HEK293T (cell line): ENCODE measurements at places on chromosomes 3 and 15.

GRCh38 chr15:68405378-68406250 is 26.3 kb downstream of the ITGA11 start:
- DNase-seq = no peak

GRCh38 chr3:15331606-15332404 is 581 bp downstream of the SH3BP5 start:
- peak; percentile 25 for DNase-seq

DNA sequence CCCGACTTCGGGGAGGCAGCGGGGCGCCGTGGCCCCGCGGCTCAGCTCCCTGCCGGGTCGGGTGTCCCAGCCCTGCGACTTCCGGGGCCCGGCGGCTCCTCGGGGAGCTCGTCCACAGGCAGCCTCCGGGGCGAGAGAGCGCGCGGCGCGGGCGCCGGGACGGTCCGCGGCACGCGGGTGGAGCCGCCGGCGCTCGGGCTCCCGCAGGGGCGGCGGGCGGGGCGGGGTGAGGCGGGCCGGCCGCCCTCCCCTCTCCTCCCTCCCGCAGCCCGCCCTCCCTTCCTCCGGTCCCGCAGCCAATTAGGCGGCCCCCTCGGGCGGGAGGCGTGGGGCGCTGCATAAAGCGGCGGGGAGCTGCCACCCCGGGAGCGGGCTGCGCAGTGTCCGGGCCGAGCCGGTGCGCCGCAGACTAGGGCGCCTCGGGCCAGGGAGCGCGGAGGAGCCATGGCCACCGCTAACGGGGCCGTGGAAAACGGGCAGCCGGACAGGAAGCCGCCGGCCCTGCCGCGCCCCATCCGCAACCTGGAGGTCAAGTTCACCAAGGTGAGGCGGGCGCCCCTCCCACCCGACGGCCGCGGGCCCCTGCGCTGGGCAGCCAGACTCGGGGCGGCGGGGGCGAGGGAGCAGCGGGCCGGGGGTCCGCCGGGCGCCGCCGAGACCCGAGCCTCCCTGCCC is at the start of gene ALDH1A3:
ALDH1A3 (plus strand) TSS at position 368 of the 675 bp plus-strand sequence; CDS start at position 445, 77 bp downstream.
- peak; percentile 75 for DNase-seq

DNA sequence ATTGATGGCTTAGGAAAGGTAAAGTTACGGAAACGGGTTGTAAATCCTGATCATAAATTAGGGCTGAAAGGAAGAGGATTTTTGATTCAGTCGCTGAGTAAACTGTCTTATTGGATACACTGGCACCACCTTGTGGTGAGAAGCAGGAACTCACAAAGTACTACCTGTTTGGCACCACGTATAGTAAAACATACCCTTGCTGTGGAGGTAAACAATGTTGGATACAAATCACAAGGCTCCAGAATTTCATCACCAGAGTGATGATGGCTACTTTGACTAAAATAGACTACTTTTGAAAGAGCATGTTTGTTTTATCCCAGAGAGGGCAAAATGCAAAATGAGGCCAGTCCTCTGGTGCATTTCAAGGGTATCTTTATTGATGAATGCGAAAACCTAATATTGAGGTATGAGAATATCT is 216.9 kb downstream of the IGSF11 start:
- peak; percentile 54 for DNase-seq

DNA sequence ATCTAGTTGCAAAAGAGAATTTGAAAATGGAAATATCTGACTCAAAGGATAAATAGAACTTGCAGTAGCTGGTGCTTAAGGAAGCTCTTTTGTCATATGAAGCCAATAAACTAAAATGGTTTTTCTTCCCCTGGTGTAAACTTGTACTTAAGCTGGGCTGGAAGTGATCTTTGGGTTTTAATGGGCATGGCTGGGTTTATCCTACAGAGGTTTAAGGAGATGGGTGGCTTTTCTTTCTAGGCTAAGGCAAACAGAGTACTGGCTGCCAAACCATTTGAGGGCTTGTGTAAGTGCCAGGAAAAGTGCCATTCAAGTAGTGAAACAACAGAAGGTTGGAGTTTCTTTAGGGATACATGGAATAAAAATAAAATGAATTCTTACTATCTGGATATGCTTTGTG is 12.1 kb upstream of the UTS2B start:
- no peak for DNase-seq

DNA sequence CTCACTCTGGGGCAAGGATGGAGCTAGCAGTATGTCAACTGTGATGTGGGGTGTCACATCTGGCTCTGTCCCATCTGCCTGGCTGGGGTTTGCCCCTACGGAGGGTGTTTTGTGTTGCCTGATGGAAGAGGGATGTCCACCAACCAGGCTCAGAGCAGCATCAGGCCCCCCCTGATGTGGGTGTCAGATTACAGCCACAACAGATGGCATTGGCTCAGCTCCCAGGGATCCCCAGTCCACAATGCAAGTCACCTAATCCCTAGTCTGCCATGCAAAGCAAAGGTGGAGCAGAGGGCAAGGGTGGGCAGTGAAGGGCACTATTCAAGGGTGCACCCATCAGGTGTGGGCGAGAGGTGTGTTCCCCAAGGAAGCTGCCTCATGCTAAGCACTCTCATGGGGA is 48.9 kb upstream of the AMOTL2 start:
- DNase-seq = no peak

GRCh38 chr3:105367406-105368213 is 901 bp downstream of the ALCAM start:
- peak; percentile 14 for DNase-seq

DNA sequence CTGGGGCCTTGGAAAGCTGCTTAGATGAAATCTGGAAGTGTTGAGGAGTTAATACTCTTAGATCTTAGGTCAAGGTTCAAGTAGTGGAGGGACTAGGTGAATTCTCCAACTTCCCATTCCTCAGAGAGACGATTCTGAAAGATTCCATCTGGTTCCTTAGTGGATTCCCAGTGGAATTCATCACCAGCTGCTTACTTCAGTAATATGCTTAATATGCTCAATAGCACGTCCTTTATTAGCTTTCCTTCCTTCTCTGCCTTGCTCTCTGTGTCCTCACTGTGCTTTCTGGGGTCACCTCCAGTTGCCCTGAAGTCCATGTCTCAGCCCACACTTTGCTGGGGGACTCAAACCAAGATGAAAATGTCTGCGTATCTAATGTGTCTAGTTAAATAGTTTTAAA is 31.0 kb downstream of the CEP63 start:
- DNase-seq = no peak

DNA sequence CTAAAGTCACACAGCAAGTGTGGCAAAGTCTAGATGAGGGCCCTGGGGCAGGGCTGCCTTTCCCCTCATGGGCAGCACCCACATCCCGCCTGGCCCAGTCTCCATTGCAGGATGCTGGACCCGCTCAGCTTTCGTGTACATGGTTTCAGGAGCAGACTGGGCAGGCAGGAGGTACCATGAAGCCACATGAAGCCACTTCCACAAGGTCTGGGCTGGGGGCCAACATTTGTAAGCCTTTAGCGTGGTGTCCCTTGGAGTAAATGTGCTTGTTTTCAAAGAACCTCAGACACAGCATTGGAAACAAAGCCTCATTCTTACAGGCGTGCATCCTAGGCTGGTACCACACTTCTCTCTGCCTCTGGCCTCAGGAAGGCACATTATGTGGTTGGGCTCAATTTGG is 34.5 kb downstream of the UMPS start:
- no peak for DNase-seq

- no peak for DNase-seq
Measured at GRCh38 chr15:73751511-73751898, 1.6 kb downstream of the INSYN1 start.

GRCh38 chr3:81277853-81278252 is 483.6 kb downstream of the GBE1 start:
- DNase-seq = no peak

- no peak for DNase-seq
Measured at GRCh38 chr3:89795506-89795905, 688.1 kb downstream of the EPHA3 start.

DNA sequence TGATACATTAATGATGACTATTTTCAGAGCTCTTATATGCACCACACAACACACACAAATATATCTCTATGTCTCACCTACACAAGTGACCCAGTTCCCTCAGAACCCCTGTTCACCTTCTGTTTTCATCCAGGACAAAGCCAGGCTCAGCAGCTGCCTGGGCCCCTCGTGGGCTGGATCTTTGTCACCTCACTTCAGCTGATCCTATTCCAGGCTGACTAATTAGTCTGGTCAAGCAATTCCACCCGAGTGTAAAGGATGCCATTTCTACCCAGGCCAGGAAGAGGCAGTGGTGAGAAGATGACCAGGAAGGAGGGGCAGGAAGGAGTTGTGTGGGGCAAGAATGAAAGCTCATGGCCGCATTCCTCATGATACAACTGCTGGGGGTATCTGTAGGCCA is 62.3 kb downstream of the DHX30 start:
- no peak for DNase-seq

- DNase-seq = no peak
Measured at GRCh38 chr3:46755646-46756045, 38.0 kb upstream of the PRSS50 start.

- DNase-seq = no peak
Measured at GRCh38 chr3:158801201-158801600, 653 bp upstream of the MFSD1 start.

DNA sequence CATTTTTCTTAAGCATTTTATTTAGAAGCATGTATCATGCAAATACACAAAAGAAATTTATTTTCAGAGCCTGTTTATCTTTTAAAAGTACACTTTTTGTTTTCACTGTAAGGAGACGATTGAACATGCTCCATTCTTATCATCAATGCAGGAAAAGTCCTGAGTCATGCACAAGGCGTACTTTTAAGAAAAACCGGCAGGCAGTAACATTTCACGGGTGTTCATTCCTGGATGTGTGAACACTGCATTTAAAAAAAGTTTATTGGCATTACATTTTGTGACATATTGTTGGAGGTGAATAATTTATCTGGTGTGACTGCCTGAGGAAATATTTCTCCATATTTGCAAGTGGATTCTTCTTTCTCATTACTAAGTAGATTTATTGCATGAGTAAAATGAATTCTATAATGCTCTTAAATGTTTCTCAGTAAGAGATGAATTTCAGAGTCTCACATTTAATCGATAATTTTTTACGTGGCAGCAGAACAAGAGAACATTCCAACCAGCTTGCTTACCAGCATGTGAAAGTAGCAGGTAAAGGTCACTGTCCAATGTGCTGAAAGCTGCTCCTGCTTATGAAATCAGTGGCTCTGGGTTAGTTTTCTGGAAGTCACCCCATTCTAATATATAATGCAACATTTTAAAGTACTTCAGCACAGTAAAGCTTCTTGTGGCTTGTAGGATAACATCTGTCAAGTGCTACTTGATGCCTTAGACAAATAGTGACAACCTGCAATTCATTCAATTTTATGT is 87.0 kb downstream of the SV2B start:
- no peak for DNase-seq

- no peak for DNase-seq
Measured at GRCh38 chr15:27595211-27595610, 503.9 kb downstream of the OCA2 start.

DNA sequence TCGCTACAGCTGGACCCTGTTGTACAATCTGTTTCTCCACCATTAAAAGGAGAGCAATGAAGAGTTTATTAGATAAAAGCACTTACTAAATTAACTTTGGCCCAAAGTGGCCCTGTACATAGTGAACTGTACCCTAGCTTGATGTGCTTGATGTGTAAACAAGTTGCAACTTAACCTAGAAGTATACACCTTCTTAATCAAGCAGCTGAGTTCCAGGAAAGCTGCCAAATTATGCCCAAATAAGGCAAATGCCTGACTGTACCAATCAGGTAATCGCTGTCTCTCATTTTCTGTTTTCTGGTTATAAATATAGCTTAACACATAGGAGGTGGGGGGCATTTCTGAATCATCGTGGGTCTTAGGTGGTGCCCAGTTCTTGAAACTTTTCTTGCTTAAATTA is 704.8 kb upstream of the CBLB start:
- no peak for DNase-seq

DNA sequence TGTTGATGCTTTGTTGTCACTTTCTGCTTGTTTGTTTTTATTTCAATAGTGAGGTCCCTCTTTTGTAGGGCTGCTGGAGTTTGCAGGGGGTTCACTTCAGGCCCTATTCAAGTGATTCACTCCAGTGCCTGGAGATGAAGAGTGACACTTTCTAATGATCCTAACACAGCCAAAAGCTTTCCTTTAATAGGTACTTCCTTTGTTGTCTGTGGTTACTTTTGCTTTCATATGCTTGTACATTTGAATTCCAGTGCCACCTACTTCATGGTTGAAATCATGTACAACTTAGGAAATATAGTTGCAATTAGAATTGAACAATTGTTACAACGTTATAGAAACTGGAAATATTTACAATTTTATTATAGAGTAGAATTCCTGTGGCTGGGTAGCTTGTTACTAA is 466.8 kb upstream of the EPHA3 start:
- DNase-seq = no peak

GRCh38 chr3:191549357-191549756 is 88.4 kb downstream of the PYDC2 start:
- no peak for DNase-seq

GRCh38 chr15:67803299-67803698 is 22.0 kb upstream of the SKOR1 start:
- DNase-seq = no peak

DNA sequence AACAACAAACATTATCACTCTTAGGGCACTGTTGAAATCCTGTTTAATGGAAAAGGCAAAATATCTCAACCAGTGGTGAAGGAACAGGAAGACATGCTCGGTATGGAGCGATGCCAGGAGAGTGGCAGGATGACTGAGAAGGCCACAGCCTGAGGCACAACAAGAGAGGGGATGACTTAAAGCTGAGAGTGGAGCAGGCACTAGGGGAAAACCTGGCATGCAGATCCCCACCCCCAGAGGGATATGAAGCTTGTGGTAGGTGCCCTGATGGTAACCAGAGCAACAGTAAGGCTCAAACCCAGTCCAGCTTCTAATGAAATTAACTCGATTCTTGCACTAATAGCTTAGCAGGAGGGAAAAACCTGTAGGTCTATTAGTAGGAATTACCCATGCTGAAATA is 40.4 kb downstream of the LYSMD4 start:
- DNase-seq = no peak

DNA sequence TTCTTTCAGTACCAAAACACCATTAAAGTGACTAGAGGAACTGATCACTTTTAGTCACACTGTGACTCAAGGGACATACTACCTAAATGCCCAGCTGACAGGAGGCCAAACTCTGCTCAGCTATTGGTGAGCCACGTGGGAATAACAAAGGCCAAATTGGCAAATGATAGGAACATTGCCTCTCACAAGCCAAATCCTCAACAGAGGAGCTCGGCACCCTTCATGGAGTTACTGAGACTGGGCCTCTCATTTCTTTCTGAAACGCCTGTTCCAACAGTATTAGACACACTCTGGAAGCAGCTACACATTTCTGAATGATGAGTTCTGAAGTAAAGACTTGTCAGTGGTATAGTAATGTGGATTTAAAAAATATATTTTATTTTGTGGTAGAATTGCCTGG is 166.0 kb upstream of the COL8A1 start:
- no peak for DNase-seq

DNA sequence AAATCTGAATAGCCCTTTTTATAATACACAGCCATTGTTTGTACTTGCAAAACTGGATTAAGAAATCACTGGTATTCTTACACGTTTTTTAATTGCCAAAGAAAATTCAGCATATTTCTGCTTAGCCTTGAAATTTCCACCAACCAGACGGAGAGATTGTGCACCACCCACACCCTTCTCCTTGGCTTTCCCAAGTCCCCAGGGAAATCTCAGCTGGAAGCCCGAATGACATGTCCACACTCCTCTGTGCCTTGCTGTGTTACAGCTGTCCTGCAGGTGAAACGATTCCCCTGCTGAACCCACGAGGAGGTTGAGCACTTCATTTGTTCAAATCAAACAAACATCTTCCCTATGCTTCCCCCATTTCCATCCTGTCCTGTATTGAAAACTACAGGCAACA is 49.6 kb upstream of the PPARG start:
- no peak for DNase-seq

GRCh38 chr3:184523825-184524615 is 37.6 kb upstream of the EPHB3 start:
- peak; percentile 30 for DNase-seq
